CD4-positive, alpha-beta memory T cell (primary cell): ENCODE measurements at places on chromosomes 3 and 15.

GRCh38 chr3:122947738-122948137, 79.8 kb downstream of the SEMA5B start:
- no peak for DNase-seq

- no peak for DNase-seq
Measured at GRCh38 chr3:30221619-30222018, 384.8 kb upstream of the TGFBR2 start.

DNA sequence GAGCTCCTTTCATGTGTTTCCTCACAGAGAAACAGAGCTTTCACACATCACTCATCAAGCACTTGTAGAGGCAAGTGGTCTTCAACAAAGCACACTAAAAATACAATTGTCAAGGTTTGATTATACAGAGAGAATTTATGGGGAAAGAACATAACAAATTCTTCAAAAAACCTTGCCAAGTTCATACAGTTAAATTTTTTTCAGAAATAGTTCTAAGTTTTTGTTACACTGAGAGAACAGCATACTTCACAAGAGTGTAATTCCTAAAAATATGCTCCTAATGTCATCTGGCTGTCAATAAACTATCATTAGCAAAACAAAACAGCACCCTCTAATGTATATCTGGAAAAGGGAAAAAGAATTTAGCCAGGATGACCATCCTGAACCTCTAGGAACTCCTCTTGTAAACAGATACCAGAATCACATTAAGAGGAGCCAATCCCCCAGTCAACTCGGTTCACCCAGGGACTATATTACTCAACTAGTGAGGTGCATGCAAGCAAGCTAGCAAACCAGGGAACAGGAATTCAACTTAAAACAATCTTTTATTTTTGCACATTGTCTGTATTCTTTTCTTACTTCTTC, 63.3 kb downstream of the RAD18 start:
- no peak for DNase-seq

DNA sequence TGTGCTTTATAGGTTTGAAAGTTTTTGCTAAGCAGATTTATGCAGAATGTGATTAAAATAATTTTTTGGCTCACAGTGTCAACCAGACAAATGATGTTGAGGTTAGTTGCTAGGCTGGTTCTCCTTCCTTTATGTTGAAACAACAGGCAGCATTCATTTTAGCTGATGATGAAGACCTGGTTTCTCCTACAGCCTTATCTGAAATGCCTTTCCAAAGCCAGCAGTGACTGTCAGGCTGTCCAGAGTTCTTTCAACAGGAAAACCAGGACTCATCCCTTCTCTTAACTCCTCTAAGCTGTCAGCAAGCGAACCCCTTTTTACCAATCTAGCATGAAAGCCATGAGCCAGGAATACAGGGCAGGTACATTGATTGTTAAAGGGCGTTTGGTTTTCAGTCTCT, 84.1 kb downstream of the ZNF609 start:
- DNase-seq, result no peak

DNA sequence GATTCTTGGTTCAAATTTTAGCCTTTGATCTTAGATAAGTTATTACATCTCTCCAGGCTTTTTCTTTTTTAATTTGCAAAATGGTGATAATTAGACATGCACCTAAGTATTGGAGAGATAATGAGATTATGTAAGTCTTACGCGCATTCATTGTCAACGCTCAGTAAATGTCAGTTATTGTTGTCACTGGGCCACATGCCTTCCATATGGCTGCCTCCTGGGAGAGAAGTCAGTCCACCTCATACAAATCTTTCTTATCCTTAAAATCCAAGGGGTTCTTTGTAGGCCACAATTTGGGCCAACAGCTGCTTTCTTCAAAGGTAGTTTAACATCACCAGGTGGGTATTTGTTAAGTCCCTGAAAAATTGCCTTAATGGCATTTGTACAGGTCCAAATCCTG, 25.5 kb upstream of the PTPRG start:
- no peak for DNase-seq

DNA sequence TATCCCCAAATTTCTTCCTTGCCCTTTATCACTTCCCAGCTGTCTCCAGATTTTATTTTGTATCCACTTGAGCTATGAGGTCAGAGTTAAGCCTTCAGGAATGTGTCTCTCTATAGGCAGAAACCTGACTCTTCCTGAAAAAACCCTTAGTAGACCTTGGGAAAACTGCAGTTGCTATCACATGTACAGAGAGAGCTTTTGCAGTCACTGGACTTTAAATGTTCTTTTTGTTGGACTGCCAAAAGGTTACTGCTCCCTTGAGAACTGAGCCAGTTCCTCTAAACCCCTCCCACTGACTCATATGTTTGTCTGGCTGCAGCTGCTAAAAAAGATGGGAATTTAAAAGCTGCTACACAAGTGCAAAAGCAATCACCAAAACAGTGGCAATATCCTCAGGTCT, 169.1 kb upstream of the CCDC54 start:
- no peak for DNase-seq

GRCh38 chr3:10348404-10348721, 27.5 kb upstream of the SEC13 start:
- no peak for DNase-seq
